Vagina (tissue), 2 donors: ENCODE measurements at places on chromosomes 4 and X. TPM values are rescaled to one million over a fixed set of nuclear protein-coding genes. Genes with fewer than 3 reads are reported as not detected.

GRCh38 chr4:88958080-88958479 is 98.9 kb downstream of the FAM13A start:
- H3K4me3 ChIP-seq, result no peak overlapping the region
- H3K36me3 ChIP-seq, result no peaks in the 10 kb centered on the region
- H3K4me1 ChIP-seq, result no peaks in the 10 kb centered on the region
- H3K27me3 ChIP-seq, result no peaks in the 10 kb centered on the region

GRCh38 chr4:25356068-25356467 is 21.0 kb upstream of the ANAPC4 start:
- H3K4me3 ChIP-seq, result no peak overlapping the region
- no peak overlapping the region for H3K27ac ChIP-seq
- H3K4me1 ChIP-seq, result no peaks in the 10 kb centered on the region
- H3K36me3 ChIP-seq, result no peaks in the 10 kb centered on the region
- no peaks in the 10 kb centered on the region for H3K27me3 ChIP-seq

SPATA18 gene
- total RNA-seq, result 15.2 TPM

GRCh38 chr4:120819805-120820437 is 102.6 kb downstream of the PRDM5 start:
- H3K27ac ChIP-seq, result no peak overlapping the region
- no peak for DNase-seq
- no peaks in the 10 kb centered on the region for H3K4me1 ChIP-seq

RPS6KA6 gene
- 2.7 TPM for total RNA-seq

DNA sequence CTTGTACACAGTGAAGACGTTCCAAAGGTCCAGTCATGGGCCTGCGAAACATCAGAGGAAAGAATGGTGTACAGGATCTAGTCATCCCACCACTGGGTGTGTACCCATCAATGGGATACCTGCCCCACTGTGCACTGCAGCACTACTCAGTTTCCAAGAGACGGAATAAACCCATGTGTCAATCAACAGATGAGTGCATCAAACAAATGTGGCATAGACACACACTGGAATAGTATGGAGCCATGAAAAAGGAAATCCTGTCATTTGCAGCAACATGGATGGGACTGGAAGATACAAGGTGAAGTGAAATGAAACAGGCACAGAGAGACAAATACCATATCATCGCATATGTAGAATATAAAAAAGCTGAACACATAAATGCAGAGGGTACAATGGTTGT is 48.0 kb downstream of the DHRSX start:
- H3K4me3 ChIP-seq, result no peak overlapping the region
- peaks cover 5% of the 10 kb centered on the region for H3K4me1 ChIP-seq
- H3K36me3 ChIP-seq, result no peaks in the 10 kb centered on the region
- H3K27ac ChIP-seq, result no peak overlapping the region
- DNase-seq, result no peak

DNA sequence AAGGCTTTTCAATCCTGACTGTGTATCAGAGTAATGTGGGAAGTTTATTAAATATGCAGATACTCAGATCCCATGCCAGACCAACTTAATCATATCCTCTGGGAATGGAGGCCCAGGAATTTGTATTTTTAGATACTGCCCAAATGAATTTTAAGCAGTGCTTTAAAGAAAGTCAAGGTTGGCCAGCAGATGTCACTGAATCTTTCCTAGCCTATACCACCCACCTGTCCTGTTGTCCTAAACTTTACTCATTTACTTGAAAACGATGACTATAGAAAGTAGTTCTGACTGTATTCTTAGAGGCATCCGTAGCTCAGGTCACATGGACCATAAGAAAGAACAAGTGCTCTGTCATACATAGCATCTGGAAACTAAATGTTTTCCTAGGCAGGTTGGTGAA is 79.9 kb downstream of the AMOT start:
- no peaks in the 10 kb centered on the region for H3K36me3 ChIP-seq
- H3K27ac ChIP-seq, result no peak overlapping the region
- H3K4me1 ChIP-seq, result no peaks in the 10 kb centered on the region

GRCh38 chrX:25156323-25156722 is 140.6 kb upstream of the ARX start:
- no peaks in the 10 kb centered on the region for H3K4me1 ChIP-seq
- DNase-seq, result no peak
- H3K27me3 ChIP-seq, result no peaks in the 10 kb centered on the region
- no peaks in the 10 kb centered on the region for H3K36me3 ChIP-seq

DNA sequence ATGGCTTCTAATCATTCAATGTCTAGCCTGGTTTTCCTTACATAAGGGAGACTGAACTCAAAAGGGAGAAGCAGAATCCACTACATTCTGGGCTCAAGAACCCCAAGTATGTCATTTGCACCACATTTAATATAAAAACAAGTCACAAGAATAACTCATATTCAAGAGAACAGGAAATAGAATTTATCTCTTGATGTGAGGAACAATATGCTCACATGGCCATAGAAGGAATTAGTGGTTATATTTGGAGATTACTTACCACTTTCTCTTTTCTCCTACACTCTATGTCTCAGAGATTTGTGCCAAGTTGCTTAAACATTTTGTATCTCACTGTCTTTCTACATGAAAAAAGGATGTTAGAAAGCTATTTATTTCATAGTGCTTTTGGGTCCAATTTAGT is 922.6 kb upstream of the PABPC4L start:
- no peaks in the 10 kb centered on the region for H3K4me1 ChIP-seq
- no peak overlapping the region for H3K27ac ChIP-seq
- no peaks in the 10 kb centered on the region for H3K27me3 ChIP-seq
- H3K36me3 ChIP-seq, result no peaks in the 10 kb centered on the region
- no peak for DNase-seq

- H3K27me3 ChIP-seq, result no peaks in the 10 kb centered on the region
- no peak overlapping the region for H3K4me3 ChIP-seq
- DNase-seq, result no peak
- no peaks in the 10 kb centered on the region for H3K4me1 ChIP-seq
- H3K36me3 ChIP-seq, result no peaks in the 10 kb centered on the region
Observed at GRCh38 chrX:132561483-132561882, 72.6 kb upstream of the MBNL3 start.

DNA sequence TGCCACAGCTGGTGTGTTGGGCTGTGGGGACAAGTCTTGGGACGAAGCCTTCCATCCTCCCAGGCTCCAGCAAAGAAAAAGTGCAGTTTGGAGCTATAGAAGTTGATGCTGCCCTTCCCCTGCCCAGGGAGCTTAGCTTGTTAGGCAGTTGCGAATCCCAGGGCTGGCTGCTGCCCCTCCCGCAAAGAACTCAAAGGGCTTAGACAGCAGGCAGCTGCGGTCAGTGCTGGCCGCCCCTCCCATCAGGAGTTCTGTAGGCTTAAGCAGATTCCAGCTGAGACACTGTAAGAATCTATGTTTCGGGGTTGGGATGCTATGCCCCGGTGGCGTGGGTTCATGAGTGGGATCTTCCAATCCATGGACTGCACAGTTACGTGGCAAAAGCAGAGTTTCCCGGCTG is 956.7 kb downstream of the GLUD2 start:
- H3K4me1 ChIP-seq, result no peaks in the 10 kb centered on the region
- no peaks in the 10 kb centered on the region for H3K27me3 ChIP-seq
- H3K36me3 ChIP-seq, result no peaks in the 10 kb centered on the region
- H3K27ac ChIP-seq, result no peak overlapping the region
- no peak overlapping the region for H3K4me3 ChIP-seq
- no peak for DNase-seq

GRIA2 gene
- total RNA-seq, result 0.49 TPM

DNA sequence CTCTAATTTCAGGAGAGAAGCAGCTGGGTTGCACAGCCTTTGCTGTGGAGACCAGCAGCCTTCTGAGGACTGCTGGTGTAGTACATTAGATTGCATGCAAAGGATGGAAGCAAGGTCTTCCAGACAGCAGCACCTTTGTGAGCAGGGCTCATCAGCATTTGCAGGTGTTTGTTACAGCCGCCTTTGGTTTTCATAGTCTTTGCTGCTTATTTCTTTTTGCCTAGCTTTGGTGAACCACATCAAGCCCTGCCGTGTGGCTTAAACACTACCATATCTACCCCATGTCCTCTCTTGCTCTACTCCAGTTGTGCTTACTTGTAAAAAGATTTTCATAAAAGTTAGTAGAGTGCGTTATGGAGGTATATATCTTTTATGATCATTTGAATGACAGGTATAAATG is 57.5 kb downstream of the MTM1 start:
- no peak for DNase-seq
- H3K4me1 ChIP-seq, result no peaks in the 10 kb centered on the region
- no peaks in the 10 kb centered on the region for H3K27me3 ChIP-seq
- H3K36me3 ChIP-seq, result peaks cover 2% of the 10 kb centered on the region

DNA sequence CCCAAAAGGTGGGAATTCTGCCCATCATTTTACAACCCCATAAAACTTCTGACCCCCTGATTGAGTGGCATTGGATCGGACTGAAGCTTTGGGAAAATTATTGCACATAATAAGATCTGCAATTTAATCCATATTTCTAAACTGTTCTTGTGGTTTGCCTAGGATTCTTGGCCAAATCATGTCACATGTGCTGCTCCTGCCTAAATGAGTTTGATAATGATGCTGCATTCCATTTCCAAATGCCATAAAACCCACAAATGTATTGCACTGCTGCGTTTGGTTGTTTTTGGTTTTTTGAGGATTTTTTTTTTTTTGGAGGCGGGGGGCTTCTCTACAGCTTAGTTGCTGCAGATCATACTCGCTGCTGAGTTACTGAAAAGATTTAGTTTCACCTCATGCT is 153.6 kb downstream of the QDPR start:
- no peaks in the 10 kb centered on the region for H3K27me3 ChIP-seq
- no peak overlapping the region for H3K4me3 ChIP-seq
- no peak overlapping the region for H3K27ac ChIP-seq

DNA sequence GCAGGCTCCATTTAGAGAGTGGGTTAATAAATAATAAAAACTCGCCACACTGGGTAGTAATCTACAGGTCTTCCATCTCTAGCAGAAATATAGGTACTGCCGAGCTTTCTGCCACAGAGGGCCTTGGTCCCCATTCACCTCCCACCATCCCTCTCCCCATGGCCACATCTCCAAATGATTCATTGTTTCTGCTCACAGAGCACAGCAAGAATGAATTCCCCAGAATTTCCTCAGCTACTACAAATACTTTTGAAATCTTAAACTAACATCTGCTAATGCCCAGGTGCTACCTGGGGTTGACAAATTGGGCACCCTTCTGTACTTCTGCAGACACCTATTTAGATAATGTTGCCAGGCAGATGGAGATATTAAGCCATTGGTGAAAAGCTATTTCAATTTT is 5.1 kb downstream of the PHEX start:
- no peaks in the 10 kb centered on the region for H3K27me3 ChIP-seq
- no peaks in the 10 kb centered on the region for H3K4me1 ChIP-seq
- DNase-seq, result no peak
- no peak overlapping the region for H3K4me3 ChIP-seq

GRCh38 chr4:119977076-119977940 is 89.3 kb downstream of the MAD2L1 start:
- H3K4me3 ChIP-seq, result no peak overlapping the region
- H3K36me3 ChIP-seq, result no peaks in the 10 kb centered on the region
- DNase-seq, result no peak
- no peaks in the 10 kb centered on the region for H3K27me3 ChIP-seq
- H3K4me1 ChIP-seq, result peaks cover 15% of the 10 kb centered on the region
- peak overlapping the region; percentile 40 for H3K27ac ChIP-seq

- H3K36me3 ChIP-seq, result no peaks in the 10 kb centered on the region
- H3K4me1 ChIP-seq, result no peaks in the 10 kb centered on the region
- no peak overlapping the region for H3K27ac ChIP-seq
- H3K4me3 ChIP-seq, result no peak overlapping the region
- peak; percentile 40 for DNase-seq
- H3K27me3 ChIP-seq, result no peaks in the 10 kb centered on the region
Observed at GRCh38 chr4:4922441-4922840, 63.0 kb downstream of the MSX1 start.

DNA sequence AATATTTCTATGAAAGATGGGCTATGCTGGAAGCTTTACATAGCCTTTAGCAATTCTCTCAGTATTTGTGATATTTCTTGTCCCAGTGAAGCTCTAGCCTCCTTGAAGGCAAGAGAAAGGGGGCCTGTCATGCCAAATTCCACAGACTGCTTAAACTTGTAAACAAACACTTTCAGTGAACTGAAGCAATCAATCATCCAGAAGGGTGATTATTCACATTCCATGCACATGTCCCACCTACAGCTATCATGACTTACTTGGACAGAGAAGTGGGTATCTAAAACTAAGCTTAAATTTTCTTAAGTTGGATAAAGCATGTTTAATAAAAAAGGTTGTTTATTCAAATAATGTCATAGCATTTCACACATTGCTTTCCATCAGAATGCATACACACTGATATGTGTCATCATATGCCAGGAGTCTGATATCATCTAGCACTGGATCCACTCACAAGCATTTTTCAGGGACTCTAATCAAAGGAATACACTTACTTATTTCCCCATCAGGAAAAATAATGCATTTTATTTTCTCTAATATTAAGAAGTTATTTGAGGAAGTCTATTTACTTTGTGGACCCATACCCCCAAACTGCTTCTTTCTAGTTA is 1.2 kb upstream of the FSTL5 start:
- no peak for DNase-seq
- no peaks in the 10 kb centered on the region for H3K27me3 ChIP-seq
- H3K4me3 ChIP-seq, result no peak overlapping the region
- H3K27ac ChIP-seq, result no peak overlapping the region

IQCM gene
- not detected for total RNA-seq

DNA sequence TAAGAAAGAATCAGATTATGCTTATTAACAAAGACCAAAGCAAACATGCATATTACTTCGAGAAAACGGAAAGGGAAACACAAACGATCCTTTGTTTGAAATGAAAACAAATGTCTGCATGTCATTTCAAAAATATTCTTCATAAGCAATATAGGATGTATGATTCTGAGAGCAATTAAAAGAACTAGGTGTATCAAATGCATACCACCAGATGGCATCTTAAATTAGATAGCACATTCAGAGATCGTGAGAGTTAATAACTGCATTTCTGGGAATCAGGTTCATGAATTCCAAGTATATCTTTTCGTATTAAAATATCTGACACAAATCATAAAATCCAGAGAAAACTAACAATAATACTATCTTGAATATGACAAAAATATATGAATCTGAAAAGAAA is 159.5 kb downstream of the PPP3CA start:
- no peaks in the 10 kb centered on the region for H3K27me3 ChIP-seq
- H3K27ac ChIP-seq, result no peak overlapping the region
- H3K4me3 ChIP-seq, result no peak overlapping the region
- DNase-seq, result no peak

GRCh38 chrX:15014281-15014680 is 141.1 kb downstream of the MOSPD2 start:
- no peak overlapping the region for H3K4me3 ChIP-seq
- no peaks in the 10 kb centered on the region for H3K36me3 ChIP-seq
- no peak for DNase-seq
- H3K4me1 ChIP-seq, result no peaks in the 10 kb centered on the region
